Ovary (tissue), 10 donors: ENCODE measurements at places on chromosomes 7 and 10. TPM values are rescaled to one million over a fixed set of nuclear protein-coding genes. Genes with fewer than 3 reads are reported as not detected.

DNA sequence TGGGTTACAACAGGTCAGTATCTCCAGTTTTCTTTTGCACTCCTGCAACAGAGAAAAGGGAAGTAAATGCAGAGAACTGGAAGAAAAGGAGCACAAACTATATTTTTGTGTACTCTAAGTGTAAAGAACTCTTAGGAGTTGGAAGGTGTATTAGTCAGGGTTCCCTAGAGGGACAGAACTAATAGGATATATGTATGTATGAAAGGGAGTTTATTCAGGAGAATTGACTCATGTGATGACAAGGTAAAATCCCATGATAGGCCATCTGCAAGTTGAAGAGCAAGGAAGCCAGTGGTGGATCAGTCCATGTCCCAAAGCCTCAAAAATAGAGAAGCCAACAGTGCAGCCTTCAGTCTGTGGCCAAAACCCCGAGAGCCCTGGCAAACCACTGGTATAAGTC is 22.6 kb upstream of the RAB18 start:
- H3K4me3 ChIP-seq: no peak overlapping the region
- no peaks in the 10 kb centered on the region for H3K27me3 ChIP-seq
- H3K4me1 ChIP-seq: no peaks in the 10 kb centered on the region
- no peak overlapping the region for H3K27ac ChIP-seq

FXYD4 gene
- total RNA-seq: not detected

CALHM1 gene
- not detected for total RNA-seq

GRCh38 chr10:34811968-34812514 is 3.1 kb downstream of the PARD3 start:
- peaks cover 24% of the 10 kb centered on the region for H3K4me1 ChIP-seq
- H3K36me3 ChIP-seq: no peaks in the 10 kb centered on the region
- no peak overlapping the region for H3K27ac ChIP-seq
- no peaks in the 10 kb centered on the region for H3K27me3 ChIP-seq
- H3K4me3 ChIP-seq: no peak overlapping the region

DNA sequence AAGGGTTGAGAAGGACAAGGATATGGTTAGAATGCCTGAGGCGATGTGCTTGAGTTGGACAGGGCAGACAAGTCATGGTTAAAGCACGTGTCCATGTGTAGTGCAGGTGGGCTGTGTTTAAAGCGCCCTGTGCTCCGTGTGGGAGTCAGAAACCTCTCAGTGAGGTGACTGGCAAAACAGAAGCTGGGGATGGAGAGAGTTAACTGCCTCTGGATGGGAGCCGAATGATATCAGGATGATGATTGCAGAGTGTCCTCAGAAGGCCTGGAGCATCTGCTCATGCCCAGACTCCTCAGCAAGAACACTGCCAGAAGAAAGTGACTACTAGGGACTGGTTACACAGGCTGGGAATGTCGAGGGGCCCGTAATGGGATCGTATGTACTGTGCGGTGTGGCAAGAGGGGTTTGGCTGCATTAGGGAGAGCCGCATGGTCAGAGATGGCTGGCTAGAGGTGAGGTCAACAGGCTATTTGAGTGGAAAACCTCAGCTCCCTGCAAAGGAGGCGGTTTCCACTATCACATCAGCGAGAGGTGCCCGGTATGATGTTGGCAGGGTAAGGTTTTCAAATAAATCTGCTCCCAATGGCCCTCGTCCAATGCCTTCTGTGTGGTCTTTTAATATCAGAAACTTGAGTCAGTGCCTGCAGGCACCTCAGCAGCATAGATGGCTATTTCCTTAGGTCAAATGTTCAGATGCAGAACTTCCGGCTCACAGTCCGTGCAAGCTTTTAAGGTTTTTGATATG is 26.1 kb upstream of the MRC1 start:
- DNase-seq: no peak
- H3K27me3 ChIP-seq: no peaks in the 10 kb centered on the region
- no peaks in the 10 kb centered on the region for H3K36me3 ChIP-seq
- no peaks in the 10 kb centered on the region for H3K4me1 ChIP-seq
- no peak overlapping the region for H3K27ac ChIP-seq

DNA sequence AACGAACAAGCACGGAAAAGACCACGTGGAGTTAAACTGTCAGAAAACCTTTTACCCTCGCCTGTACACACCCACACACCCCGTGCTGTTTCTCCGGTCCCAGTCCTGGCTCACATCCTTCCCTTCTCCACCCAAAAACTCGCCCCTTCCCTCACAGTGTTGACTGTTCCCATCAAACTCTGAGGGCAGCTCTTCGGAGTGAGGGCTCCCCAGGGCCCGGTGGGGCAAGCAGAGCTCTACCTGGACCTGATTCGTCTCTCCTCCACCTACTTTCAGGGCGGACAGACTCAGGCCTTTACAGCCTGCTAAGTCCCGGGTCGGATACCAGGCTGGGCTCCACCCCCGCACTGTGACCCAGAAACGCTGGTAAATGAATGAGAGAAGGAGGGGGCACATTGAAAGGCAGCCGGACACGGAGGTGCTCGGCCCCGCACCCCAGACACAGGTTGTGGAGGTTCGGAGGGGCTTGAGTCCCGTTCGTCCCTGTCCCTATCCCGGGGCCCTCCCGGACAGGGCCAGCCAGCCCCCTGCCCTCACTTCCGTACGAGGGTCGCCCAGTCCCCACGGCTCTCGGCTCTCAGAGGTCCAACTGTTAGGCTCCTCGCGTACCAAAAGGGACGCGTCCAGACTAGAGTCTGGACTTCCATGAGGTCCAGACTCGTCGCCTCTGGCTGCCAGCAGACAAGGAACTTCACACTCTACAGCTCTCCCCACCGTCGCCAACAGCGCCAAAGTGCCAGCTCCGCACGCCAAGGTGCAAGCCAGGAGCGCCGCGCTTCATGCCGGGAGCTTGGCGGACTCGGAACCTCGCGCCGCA is 31.7 kb upstream of the ASL start:
- H3K4me3 ChIP-seq: peak overlapping the region; percentile 39
- no peak overlapping the region for H3K27ac ChIP-seq
- no peaks in the 10 kb centered on the region for H3K27me3 ChIP-seq
- no peaks in the 10 kb centered on the region for H3K4me1 ChIP-seq
- peak; percentile 27 for DNase-seq

DNA sequence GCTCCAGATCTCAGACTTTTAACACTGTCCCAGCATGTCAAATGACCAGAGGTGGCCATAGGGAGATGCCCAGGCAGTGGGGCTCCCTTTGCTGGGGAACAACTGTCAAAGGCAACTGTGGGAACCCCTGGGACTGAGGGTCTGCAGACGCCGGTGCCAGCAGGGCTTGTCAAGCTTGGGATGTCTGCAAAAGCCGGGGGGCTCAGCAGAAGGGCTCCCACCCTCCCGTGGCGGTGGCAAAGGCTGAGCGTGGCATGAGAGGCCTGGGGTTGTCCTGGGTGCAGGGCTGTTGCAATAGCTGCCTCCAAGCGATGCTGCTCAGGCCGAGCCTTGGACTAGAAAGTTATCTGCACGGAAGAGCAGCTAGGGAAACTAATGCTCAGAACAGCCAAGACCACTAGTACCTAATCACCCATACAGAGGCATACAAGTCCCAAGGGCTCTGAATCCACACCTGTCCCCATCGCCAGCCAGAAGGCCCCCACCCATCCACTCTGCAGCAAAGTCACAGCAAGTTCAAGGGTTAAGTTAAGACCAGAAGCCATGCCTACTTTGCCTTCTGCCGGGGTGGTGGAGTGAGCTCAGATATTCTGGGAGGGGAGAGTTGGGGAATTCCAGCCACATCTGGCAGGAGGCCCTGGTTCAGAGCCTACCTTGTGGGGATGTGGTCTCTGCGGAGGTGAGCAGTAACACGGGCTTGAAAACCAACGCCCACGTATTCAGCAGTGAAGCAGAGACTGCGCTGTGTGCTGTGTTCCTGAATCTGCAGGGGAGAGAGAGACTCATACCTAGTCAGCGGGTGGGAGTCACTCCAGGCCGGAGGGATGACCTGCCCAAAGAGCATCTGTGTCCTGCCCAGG is 4.6 kb downstream of the SH2B2 start:
- H3K4me3 ChIP-seq: no peak overlapping the region
- no peak overlapping the region for H3K27ac ChIP-seq
- peaks cover 4% of the 10 kb centered on the region for H3K4me1 ChIP-seq
- no peaks in the 10 kb centered on the region for H3K36me3 ChIP-seq

GRCh38 chr10:112184052-112184371 is 447 bp upstream of the GPAM start:
- no peak for DNase-seq
- no peaks in the 10 kb centered on the region for H3K36me3 ChIP-seq
- no peaks in the 10 kb centered on the region for H3K27me3 ChIP-seq

SFTPD gene
- total RNA-seq: not detected

CHN2 gene
- total RNA-seq: 18.9 TPM

DNA sequence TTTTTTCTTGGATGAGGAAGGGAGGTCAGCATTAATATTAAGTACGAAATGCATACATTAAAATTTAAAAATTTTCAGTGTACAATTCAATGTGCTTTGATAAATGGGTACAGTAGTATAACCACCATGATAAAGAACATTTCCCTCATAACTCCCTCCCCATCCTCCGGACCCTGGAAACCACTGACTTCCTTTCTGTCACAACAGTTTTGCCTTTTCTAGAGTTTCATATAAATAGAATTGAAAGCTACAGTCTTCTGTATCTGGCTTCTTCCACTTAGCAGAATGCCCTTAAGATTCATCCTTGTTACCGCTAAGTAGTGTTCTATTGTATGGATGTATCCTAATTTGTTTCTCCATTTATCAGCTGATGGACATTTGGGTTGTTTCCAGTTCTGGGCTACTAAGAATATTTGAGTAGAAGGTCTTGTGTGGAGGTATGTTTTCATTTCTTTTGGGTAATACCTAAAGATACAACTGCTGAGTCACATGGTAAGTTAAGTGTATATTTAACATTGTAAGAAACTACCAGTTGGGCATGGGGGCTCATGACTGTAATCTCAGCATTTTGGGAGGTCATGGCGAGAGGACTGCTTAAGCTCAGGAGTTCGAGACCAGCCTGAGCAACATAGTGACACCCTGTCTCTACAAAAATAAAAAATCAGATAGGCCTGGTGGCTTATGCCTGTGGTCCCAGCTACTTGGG is 30.8 kb downstream of the ABI1 start:
- no peaks in the 10 kb centered on the region for H3K36me3 ChIP-seq
- H3K27me3 ChIP-seq: no peaks in the 10 kb centered on the region
- H3K27ac ChIP-seq: no peak overlapping the region
- no peak for DNase-seq
- no peak overlapping the region for H3K4me3 ChIP-seq
- peaks cover 1% of the 10 kb centered on the region for H3K4me1 ChIP-seq

NCF1 gene
- 0.63 TPM for total RNA-seq

DNA sequence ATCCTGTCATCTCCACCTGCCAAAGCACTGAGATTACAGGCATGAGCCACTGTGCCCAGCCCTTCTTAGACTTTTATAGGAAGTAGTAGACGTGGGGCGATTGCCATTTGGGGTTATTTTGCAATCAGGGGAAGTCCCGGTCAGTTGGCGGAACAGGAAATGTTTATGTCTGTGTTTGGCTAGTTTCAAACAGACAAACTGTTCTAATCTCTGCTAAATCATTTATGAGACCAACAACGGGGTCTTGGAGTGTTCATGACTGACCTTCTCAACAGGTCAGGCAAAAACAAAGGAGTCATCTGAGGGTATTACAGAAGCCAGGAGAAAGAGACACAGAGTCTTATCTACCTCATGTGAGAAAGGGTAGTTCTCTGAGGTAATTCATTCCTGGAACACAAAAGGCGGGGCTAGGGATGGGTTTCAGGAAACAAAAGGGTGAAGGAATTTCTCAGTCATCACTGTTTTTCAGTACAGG is 6.6 kb upstream of the TPK1 start:
- H3K27ac ChIP-seq: no peak overlapping the region
- no peaks in the 10 kb centered on the region for H3K27me3 ChIP-seq
- no peaks in the 10 kb centered on the region for H3K4me1 ChIP-seq
- no peaks in the 10 kb centered on the region for H3K36me3 ChIP-seq

ABCB8 gene
- total RNA-seq: 15.5 TPM

DNA sequence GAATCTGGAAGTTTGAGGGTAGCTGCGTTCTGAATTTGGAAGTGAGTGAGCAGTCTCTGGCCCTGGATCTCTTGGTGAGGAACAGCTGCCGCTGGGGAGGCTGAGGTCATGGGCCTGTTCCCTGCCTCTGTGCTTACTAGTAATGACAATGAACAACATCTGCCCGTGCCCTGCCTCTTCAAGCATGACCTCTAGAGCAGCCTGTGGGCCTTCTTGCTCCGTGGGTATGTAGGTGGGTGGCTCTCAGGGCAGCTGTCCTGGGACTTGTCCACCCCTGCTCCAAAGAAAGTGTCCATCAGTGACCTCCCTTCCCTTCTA is 186.2 kb downstream of the CXCL12 start:
- H3K36me3 ChIP-seq: no peaks in the 10 kb centered on the region
- peak; percentile 24 for DNase-seq
- peaks cover 16% of the 10 kb centered on the region for H3K4me1 ChIP-seq
- no peak overlapping the region for H3K4me3 ChIP-seq
- peak overlapping the region; percentile 36 for H3K27ac ChIP-seq

DNA sequence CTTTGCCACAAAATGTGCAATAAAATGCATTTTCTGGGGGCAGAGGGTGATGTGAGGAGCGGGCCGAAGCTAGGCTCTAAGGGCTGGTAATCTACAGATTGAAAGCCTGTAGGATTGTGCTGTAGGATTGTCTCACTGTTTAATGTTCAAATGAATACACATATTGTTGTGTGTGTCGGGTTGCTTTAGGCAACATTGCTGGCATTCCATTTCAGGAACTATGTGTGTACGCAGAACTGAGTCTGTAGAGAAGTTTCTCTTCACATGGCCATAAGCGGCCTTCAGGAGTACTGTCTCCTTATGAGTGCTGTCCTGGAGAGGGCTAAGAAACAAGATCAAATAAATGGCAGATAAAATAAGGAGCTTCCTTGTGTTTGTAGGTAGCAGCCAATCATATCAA is 540.2 kb downstream of the GATA3 start:
- no peaks in the 10 kb centered on the region for H3K27me3 ChIP-seq
- no peaks in the 10 kb centered on the region for H3K36me3 ChIP-seq
- H3K4me3 ChIP-seq: no peak overlapping the region
- H3K27ac ChIP-seq: no peak overlapping the region
- no peaks in the 10 kb centered on the region for H3K4me1 ChIP-seq

DNA sequence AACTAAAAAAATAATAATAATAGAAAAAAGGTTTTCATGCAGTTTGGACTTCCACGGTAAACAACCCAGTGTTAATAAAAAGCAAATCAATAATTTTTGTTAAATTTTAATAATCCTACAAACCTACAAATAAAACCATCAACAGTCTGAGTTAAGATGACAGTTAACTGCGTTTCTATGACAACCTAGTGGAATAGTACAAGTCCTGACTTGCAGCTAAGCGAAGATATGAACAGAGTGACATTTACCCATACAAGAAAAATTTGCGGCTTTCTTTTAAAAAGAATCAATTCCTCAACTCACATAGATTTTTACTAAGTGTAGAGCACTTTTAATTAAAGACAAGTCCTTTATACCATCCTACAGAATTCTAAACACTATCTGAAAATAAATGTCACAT is 35.6 kb downstream of the VPS41 start:
- no peak overlapping the region for H3K27ac ChIP-seq
- H3K4me3 ChIP-seq: no peak overlapping the region
- no peak for DNase-seq
- no peaks in the 10 kb centered on the region for H3K27me3 ChIP-seq
- H3K36me3 ChIP-seq: no peaks in the 10 kb centered on the region
- H3K4me1 ChIP-seq: peaks cover 1% of the 10 kb centered on the region

GRCh38 chr10:178208-178607 is 43.0 kb downstream of the ZMYND11 start:
- no peaks in the 10 kb centered on the region for H3K36me3 ChIP-seq
- no peak for DNase-seq
- no peaks in the 10 kb centered on the region for H3K4me1 ChIP-seq

IGFBP3 gene
- 251 TPM for total RNA-seq

FAM13C gene
- 20.2 TPM for total RNA-seq

OPALIN gene
- not detected for total RNA-seq

GRCh38 chr10:62388328-62388727 is 14.2 kb downstream of the ZNF365 start:
- no peaks in the 10 kb centered on the region for H3K36me3 ChIP-seq
- no peak overlapping the region for H3K4me3 ChIP-seq
- DNase-seq: no peak
- H3K27ac ChIP-seq: no peak overlapping the region
- no peaks in the 10 kb centered on the region for H3K4me1 ChIP-seq
- H3K27me3 ChIP-seq: no peaks in the 10 kb centered on the region

SAMD9 gene
- total RNA-seq: 9.1 TPM
